ENCODE measurements at places on chromosomes 1 and 21.

DNA sequence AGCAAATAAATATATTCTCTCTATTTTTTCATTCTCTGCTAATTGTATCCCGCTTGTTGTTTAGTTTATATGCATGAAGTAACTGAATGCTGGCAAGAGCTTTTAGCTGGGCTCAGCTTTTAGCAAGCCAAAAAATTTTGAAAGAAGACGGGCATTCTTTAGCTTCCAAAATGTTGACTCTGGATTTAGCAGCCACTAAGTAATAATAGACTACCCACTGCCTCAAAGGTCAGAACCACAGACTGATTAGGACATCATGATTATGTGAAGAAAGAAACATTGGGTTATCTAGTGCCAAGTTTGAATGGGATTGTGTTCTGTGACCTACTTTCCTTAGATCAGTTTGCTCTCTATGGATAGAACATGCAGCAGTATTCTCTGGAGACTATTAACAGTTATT lies 80.3 kb upstream of the DPH5 start:
- DNase-seq: no peak

GRCh38 chr1:210292231-210292871 lies 36.4 kb upstream of the HHAT start:
- no peak for DNase-seq

DNA sequence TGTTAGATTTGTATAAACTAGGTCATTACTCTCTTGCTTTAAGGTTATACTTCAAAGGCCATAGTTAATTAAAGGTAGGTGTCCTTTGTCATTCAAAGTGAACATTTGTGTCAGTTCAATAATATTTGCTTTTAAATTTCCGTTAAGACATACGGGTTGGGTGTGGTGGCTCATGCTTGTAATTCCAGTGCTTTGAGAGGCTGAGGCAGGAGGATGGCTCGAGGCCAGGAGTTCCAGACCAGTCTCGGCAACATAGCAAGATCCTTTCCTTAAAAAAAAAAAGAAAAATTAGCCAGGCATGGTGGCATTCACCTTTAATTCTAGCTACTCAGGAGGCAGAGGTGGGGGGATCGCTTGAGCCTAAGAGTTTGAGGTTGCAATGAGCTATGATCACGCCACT lies 80.4 kb downstream of the KIF26B start:
- DNase-seq: no peak

GRCh38 chr1:84919461-84919970 lies 26.5 kb upstream of the LPAR3 start:
- no peak for DNase-seq

GRCh38 chr21:35274090-35274489 lies 225.0 kb upstream of the RUNX1 start:
- no peak for DNase-seq

DNA sequence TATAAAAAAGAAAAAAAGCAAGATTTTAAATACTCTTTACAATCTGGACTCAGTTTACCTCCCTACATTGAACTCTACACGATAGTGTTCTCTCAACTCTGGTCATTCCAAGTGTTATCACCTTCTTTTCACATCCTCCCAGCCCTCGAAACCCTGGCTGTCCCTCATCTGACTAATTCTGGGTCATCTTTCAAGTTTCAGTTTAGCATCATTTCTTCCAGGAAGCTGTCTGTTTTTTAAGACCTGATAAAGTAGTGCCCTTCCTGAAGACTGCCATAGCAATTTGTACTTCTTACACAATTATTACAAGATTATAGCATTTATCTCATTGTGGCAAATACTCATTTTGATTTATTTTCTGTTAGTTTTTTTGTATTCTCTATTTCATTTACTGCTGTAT lies 1.2 kb downstream of the ALG14 start:
- no peak for DNase-seq

DNA sequence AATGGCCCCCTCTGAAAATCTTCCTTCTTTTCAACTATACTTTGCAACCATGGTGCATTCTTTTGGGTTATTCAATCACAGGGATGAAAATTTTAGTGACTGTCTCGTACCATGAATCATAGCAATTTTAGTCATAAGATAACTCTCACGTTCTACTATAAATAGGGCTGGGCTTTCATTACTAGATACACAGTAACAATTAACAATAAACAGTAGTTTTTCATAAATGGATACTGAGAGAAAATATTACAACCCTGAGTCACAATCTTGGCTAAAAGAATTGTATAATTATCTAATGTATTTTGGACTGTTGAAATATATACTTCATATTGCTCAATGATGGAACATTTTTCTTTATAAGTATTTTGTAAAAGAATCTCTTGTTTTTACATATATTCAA lies 96.1 kb downstream of the TEX35 start:
- DNase-seq: no peak

- DNase-seq: no peak
Observed at GRCh38 chr1:16248007-16248436, 11.0 kb upstream of the CPLANE2 start.

DNA sequence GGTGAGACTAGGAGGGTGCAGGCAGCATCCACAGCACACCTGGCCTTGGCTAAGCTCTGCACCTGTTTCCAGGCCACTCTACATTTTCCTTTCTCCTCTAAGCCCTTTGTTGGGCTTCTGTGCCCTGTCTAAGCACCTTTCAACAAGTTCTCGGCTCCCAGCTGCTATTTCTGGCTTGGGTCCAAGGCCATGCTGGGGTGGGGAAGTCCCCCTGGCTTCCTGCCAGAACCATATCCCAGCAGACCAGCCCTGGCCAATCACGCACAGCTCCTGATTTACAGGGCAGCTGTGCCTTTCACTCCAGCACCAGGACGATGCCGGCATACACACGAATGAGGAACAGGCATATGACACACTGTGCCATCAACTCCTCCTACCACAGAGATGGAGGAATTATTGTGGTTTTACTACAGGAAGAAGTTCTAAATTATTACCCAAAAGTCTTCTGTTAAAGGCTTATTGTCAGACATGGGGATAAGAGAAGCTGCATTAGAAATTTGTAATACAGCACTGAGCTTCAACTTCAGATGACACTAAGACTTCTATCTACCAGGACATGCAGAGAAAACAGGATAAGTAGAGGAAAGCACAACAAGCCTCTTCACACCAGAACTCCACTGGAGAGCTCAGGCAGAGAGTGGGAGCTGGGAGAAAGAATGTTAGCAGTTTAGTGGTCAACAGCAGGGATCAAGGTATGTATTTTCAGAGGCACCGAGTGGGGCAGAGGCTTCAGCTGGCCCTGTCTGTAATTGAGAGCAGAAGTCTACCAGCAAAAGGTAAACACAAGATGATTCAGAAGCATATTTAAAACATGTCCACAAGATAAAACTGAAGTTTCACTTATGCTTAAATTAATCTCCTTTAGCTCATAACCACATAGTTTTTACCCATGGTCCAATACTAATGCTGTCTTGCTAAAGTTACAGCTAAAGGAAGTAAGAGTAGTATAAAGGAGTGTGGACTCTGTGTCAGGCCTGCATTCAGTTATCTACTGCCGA lies 37.4 kb downstream of the TRIT1 start:
- DNase-seq: peak; percentile 89

DNA sequence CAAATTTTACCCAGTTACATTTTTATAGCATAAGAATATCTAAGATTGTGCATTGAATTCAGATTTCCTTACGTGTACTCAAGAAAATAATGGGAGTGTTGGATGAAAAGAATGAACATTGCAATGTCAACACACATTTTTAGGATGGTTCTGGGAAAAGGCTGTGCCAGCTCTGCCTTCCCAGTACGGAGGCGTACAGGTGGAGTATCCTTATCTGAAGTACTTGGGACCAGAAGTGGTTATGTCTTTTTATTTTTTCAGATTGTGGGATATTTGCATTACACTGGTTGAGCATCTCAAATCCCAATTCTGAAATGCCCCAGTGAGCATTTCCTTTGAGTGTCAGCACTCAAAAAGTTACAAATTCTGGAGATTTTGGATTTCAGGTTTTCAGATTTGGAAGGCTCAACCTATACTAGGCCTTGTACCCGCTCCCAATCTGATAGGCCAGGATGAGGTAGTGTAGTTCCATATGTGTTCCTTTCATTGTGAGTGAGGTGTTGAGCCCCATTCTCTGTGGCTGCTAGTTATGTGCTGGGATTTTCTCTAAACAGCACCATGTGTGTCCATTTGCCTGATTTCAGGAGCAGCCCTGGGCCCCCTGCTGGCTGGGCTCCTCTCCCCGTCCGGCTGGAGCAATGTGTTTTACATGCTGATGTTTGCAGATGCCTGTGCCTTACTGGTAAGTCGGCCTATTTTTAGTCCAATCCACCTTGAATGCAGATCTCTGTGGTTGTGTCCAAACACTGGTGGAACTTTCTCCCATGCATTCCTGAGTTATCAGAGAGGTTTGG lies 60.8 kb downstream of the SLC37A1 start:
- DNase-seq: no peak

GRCh38 chr21:17250778-17251241 lies 262.0 kb upstream of the CXADR start:
- no peak for DNase-seq

GRCh38 chr1:30957560-30958222 lies 49.1 kb upstream of the SDC3 start:
- no peak for DNase-seq

DNA sequence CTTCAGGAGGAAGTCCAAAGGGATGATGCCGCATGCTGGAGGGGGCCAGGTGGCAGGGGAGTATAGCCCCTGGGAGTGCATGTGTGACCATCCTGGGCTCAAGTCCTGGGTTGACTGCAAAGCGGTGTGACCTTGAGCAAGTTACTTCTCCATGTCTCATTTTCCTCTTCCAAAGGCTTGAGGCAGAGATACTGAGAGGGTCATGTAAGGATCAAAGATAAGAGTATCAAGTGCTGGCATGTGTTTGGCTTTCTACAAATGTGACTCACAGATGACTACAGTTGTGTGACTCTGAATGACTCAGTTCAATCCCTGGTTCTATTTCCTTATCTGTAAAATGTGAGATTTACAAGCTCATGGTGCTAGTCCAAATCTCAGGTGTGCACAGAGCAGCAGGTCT lies 26.1 kb downstream of the PROK1 start:
- DNase-seq: no peak

- no peak for DNase-seq
Observed at GRCh38 chr1:203627851-203628200, 1.2 kb downstream of the ATP2B4 start.

GRCh38 chr21:37916310-37917051 lies at the start of gene KCNJ6:
Gene KCNJ6, minus strand, starts transcription at chr21:37916457. Its CDS starts 75,775 bp downstream, at chr21:37840682.
- no peak for DNase-seq

DNA sequence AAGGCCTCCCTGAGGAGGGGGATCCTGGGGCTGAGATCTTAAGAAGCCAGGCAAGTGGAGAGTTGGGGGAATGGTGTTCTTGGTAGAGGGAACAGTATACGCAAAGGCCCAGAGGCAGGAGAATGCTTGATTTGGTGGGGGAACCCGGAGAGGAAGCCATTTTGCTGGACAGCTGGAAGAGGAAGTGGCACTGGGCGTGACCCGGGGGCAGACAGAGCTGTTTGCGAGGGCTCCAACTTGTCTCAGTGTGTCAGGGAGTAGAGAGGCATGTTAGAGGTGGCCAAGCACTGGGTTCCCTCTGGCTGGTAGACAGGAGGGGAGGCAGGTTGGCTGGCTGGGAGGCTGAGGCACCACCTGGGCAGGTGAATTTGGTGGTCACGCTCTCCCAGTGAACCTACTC lies 96.3 kb upstream of the ACTL8 start:
- no peak for DNase-seq

DNA sequence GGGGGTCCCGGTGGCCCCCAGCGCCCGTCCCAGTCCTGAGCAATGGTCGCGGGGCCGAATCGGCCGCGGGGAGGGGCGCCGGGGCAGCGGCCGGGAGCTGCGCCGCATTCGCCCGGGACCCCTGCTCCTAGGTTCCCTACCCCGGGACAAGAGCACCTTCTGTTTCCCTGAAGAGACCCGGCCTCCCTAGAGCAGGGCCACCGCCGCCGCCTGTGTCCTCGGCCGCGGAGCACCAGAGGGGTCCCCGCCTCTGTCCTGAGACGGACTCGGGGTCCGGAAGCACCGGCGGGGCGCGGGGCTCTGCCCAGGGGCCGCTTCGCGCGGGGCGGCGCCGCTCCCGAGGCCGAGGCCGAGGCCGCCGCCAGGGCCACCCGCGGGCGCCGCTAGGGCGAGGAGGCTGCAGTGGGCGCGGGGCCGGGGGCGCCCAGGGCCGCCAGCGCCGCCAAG lies 157.9 kb downstream of the CASZ1 start:
- no peak for DNase-seq

- no peak for DNase-seq
Observed at GRCh38 chr1:241411776-241412338, 54.9 kb upstream of the RGS7 start.

DNA sequence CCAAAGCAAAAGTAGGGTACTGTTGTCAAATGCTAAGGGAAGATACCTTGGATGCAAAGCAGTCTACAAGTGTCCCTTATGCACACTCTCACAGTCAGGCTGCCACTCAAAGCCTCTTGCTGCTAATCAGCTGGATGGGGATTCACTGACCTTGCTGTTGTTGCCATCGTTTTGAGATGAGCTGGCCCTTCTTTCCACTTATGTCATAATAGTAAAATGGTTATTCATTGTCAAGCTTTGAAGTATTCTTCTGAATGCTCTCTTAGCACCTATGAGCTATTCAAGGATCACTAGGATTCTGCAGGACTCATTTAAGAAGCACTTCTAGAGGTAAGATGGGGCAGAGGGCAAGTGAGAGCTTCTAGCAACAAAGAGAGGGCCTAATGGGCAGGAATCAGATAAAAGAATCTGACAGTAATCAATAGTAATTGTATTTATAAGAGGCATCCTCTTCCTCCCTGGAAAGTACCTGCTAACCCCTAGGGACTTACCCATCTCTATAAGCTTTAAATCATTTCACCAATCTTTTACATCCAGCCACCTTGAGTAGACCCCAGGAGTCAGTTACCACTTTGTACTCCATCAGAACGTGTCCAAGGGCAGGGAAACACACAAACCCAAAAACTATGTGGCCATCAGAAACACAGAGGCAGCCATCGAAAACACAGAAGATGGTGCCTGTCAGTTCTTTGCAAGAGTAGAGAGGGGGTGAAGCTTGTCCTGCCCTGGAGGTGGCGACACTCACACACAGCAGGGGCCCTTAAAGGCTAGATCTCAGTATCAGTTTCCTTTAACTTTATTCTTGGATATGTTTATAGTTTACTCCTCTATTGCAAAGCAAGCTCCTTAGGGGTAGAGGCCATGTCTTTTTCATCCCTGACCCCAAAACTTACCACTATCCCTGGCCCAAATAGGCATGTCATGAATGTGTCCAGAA lies 103.7 kb upstream of the NFIA start:
- peak; percentile 11 for DNase-seq

DNA sequence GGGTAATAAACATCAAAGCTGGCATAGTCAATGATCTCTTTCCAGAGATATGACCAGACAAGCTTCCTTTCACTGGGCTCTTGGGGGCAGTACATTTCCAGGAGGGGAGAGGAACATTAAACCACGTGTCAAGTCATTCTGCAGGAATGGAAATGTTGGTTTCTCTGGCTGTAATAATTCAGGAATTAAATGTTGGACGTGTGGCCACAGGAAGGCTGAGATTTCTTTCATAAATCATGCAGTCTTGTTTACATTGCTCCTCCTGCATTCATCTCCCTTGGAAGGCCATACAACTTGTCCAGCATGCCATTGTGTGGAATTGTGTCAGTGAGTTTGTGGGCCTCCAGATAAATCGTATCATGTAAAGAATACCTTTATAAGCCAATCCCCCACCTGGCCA lies 259.2 kb downstream of the ADGRL2 start:
- no peak for DNase-seq

GRCh38 chr1:246638941-246639655 lies 72.8 kb downstream of the CNST start:
- DNase-seq: no peak

- DNase-seq: no peak
Observed at GRCh38 chr1:94314222-94314858, 77.0 kb upstream of the ARHGAP29 start.

Data from CD8-positive, alpha-beta memory T cell (primary cell).